ENCODE measurements at places on chromosomes 3 and 15. TPM values are rescaled to one million over a fixed set of nuclear protein-coding genes. Genes with fewer than 3 reads are reported as not detected.

DNA sequence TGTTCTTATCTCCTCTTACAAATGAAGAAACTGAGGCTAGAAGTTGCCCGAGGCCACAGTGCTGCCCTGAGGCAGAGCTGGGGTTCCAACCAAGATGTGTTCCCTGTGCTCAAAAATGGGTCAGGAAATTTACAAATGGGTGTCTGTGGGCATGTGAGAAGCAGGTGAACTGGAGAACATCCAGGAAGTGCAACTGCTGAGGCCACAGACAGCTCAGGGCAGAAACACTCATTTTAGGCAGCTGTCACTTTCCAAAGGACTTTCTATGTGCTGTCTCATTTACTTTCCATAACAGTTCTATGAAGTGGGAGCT lies 47.2 kb upstream of the ATP2B2 start:
- DNase-seq: no peak

The PCSK6 gene
- 7.4 TPM for total RNA-seq

- no peak for DNase-seq
These were observed 957 bp downstream of the ADCY5 start for GRCh38 chr3:123447749-123448517.

The C3orf18 gene
- total RNA-seq: 10.8 TPM
